A673 (cell line): ENCODE measurements at places on chromosomes 2 and 18. TPM values are rescaled to one million over a fixed set of nuclear protein-coding genes. Genes with fewer than 3 reads are reported as not detected.

- H3K4me3 ChIP-seq, result no peak overlapping the region
- H3K27me3 ChIP-seq, result no peaks in the 10 kb centered on the region
- no peaks in the 10 kb centered on the region for H3K4me1 ChIP-seq
- no peaks in the 10 kb centered on the region for H3K36me3 ChIP-seq
- DNase-seq, result no peak
- no peak overlapping the region for H3K27ac ChIP-seq
Observed at GRCh38 chr2:47631306-47631705, 151.6 kb upstream of the MSH6 start.

Gene DUSP19
- total RNA-seq, result 5.2 and 6.4 TPM in 2 replicates

Gene SNORC
- total RNA-seq, result 4.6 and 4.7 TPM in 2 replicates

- H3K4me1 ChIP-seq, result peaks cover 24% of the 10 kb centered on the region
- DNase-seq, result peak; percentile 67
- no peaks in the 10 kb centered on the region for H3K36me3 ChIP-seq
Observed at GRCh38 chr2:210195101-210195852, 24.1 kb upstream of the KANSL1L start.

Gene CD207
- 1.1 and 2.4 TPM in 2 replicates for total RNA-seq

DNA sequence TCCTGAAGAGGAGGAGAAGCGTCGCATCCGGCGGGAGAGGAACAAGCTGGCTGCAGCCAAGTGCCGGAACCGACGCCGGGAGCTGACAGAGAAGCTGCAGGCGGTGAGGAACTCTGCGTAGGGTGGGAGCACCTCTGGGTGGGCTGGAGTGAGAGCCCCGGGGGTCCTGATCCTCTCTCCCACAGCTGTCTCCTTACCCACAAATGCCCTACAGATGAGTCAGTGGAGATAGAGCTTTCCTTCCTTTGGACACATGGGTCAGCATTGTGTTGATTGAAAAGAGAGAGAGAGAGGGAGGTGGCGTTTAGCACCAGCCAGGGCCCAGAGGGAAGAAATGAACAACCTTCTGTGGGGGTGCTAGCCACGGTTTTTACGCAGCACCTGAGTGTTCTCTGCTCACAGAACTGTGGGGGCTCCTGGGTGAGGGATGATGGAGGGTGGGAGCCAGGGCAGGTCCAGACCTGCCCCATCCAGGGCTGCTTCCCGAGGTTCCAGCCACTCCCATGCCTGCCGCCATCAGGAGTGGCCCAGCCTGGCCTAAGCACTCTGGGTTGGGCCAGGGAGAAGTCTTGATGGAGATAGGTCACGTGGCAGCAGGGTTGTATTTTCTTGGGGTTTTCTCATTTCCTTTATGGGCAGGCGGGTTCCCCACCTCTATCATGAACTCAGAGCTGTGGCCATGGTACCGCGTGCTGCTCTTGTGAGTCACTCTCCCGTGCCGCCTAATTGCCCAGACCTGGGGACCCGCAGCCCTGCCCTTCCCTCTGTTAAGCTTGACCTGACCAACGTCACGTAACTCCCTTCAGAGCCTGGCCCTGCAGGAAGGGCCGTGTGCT lies 16.3 kb downstream of the FOSL2 start:
- H3K4me3 ChIP-seq, result no peak overlapping the region
- H3K36me3 ChIP-seq, result no peaks in the 10 kb centered on the region
- H3K27me3 ChIP-seq, result no peaks in the 10 kb centered on the region
- DNase-seq, result no peak

DNA sequence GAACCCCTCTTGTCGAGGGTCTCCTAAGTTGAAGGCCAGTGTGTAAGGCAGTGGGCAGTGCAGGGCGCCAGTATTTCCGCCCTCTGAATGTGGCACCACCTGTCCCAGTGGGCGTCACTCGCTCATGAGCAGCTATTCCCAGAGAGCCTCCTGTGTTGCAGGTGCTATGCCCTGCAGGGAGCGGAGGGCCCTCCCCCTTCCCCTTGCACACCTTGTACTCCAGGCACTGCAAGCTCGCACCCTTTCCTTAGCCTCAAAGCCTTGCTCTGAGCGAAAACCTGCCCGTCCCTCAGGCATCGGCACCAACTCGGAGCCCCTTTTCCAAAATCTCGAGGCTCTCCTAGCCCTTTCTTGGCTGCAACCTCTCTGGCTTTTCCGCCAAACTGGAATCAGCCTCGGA lies 282.7 kb downstream of the AGAP1 start:
- H3K36me3 ChIP-seq, result no peaks in the 10 kb centered on the region
- H3K4me1 ChIP-seq, result no peaks in the 10 kb centered on the region
- DNase-seq, result no peak
- H3K4me3 ChIP-seq, result no peak overlapping the region

- H3K4me1 ChIP-seq, result peaks cover 21% of the 10 kb centered on the region
- peak; percentile 87 for DNase-seq
- H3K27me3 ChIP-seq, result peaks cover 8% of the 10 kb centered on the region
- H3K27ac ChIP-seq, result peak overlapping the region; percentile 60
- H3K36me3 ChIP-seq, result no peaks in the 10 kb centered on the region
- H3K4me3 ChIP-seq, result no peak overlapping the region
Observed at GRCh38 chr18:65753520-65753919, 2.7 kb downstream of the CDH7 start.

Gene USP37
- 31.0 and 33.2 TPM in 2 replicates for total RNA-seq

Gene PTPRM
- total RNA-seq, result not detected in 2 replicates

- H3K4me3 ChIP-seq, result no peak overlapping the region
- no peaks in the 10 kb centered on the region for H3K27me3 ChIP-seq
- peak overlapping the region; percentile 37 for H3K27ac ChIP-seq
- H3K36me3 ChIP-seq, result peaks cover 4% of the 10 kb centered on the region
- H3K4me1 ChIP-seq, result peaks cover 33% of the 10 kb centered on the region
Observed at GRCh38 chr2:47870641-47871540, 35.4 kb downstream of the FBXO11 start.

DNA sequence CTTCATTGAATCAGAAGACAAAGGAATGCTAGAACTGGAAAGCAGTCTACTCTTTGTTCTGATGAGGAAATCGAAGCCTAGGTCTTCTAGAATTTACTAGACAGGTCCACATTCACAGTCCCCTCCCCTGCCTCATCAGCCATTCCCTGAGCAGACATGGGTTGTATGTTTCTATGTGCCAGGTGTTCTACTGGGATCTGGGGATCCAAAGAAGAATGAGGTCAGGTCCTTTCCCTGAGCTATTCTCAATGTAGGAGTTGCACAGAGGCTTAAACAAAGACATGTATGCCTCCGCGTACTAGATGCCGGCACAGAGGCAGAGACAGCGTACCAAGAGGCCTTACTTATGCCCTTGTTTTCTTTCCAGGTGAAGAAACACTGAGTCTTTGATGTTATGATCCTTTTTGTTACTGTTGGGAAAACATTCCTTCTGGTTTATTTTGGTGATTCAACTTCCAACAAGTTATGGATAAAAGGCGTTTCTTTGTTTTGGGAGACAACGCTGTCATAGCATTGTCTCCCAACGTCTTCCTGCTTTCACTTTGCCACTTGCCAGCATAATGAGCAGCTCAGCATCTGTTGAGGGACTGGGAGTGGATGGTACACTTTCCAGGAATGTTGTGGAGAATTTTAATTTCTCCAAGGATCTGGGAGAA lies 174.4 kb downstream of the ALPK2 start:
- H3K4me3 ChIP-seq, result no peak overlapping the region
- no peak for DNase-seq
- no peaks in the 10 kb centered on the region for H3K27me3 ChIP-seq
- no peak overlapping the region for H3K27ac ChIP-seq
- H3K36me3 ChIP-seq, result no peaks in the 10 kb centered on the region
